Fibroblast of skin of back (primary cell): ENCODE measurements at places on chromosomes 16 and 17.

DNA sequence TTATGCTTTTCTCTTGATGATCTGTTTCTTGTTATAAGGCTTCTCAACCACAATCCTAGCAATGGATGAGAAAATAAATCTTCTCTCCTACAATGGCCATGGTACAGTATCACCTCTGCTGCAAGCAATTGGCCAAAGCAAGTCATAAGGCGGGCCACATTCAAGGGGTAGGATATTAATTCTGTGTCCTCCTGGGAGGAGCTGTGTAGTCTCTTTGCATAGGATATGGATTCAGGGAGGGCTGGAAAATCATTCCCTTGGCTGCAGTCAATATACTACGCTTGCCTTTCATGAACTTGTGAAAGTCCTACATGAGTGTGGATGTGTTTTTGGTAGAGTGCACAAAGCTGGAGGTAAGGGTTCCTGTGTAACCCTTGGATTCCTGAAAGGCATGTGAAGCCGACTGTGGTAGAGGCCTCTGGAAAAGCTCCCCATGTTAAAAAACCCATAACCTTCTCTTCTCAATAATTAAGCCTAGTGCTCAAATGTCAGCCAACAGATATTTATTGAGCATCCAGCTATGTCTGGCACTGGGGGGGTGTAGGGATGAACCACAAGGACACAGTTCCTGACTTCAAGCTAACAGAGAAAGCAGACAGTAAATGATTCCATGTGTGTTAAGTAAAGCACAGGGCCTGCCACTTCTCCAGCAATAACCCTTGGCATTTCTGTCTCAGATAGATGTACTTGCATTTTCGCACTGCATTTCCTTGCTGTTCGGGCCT is 147.6 kb upstream of the HS3ST3A1 start:
- no peak for DNase-seq

GRCh38 chr17:17376362-17376761 is 73.2 kb downstream of the NT5M start:
- DNase-seq: peak; percentile 56

GRCh38 chr16:77787452-77787851 is 912 bp upstream of the VAT1L start:
- no peak for DNase-seq

- DNase-seq: peak; percentile 96
These were observed 12.9 kb downstream of the TRIM37 start for GRCh38 chr17:59093702-59094231.

DNA sequence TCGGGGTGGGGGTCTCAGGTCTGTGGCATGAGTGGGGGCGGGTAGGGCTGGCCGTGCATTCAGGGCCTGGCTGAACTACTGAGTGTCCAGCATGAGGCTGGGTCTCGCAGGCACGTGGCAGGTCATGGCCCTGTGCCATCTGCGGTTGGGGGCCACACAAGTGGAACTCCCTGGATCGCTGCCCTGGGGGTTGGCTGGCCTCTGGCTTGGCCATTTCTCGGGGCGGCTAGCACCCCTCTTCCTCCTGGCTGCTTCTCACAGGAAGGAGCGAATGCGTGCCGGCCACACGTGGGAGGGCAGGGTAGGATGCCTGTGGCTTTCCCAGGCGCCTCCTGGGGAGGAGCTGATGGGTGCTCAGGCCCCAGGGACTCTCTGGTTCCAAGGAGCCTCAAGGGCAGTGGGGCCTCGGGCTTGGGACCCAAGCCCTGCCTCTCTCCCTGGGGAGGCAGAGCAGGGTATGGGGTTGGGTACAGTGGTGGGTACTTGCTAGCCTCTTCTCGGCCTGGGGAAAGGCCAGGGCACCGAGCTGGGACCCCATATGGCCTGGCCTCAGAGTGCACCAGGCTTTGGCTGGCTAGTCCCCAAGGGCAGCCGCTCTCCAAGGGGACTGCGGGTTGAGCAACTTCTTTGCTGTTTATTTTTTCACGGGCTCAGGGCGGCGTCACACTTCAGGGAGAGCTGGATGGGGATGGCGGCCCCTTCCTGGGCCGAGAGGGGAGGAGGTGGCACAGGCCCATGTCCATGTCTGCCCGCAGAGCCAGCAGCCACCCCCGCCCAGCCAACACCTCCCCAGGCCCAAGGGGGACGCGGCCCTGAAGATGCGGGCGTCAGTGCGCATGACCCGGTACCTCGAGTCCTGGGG is 37.5 kb downstream of the ADCY7 start:
- no peak for DNase-seq

GRCh38 chr16:82720414-82720813 is 93.6 kb downstream of the CDH13 start:
- no peak for DNase-seq

GRCh38 chr16:2487903-2488531 is 13.1 kb downstream of the TBC1D24 start:
- no peak for DNase-seq

DNA sequence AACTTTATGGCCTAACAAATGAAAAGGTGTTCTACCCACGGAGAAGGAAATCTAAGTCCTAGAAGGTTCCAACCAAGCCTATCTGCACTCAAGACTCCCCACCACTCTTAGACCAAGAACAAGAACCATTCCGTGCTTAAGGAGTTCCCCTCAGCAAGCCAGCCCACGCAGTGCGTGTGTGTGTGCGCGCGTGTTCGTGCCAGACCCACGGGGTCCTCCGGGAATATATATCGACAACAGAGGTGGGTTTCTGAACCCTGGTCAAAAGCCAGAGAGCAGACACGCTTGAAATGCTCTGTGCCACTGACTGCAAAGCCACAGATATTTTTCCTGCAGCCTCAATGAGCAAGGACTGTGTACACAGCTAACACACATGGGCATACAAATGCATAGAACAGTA is 70.7 kb downstream of the SLC39A11 start:
- DNase-seq: no peak

DNA sequence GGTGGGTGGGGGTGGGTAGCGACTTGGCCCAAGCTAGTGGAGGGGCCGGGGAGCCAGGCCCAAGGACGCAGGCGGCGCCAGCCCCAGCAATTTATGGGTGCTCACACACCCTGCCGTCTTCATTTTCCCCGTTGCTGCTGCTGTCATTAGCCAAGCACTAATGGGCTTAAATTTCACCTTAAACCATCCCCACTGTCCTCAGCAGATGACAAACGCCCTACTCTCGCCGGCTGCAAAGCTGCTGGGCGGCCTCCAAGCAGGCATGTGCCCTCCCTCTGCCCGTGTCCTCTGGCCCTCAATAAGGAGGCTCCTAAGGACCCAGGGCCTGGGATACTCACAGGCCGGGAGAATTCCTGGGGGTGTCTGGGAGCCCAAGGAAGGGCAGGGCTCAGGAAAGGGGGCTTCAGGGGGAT is 66.1 kb downstream of the SREBF1 start:
- no peak for DNase-seq

DNA sequence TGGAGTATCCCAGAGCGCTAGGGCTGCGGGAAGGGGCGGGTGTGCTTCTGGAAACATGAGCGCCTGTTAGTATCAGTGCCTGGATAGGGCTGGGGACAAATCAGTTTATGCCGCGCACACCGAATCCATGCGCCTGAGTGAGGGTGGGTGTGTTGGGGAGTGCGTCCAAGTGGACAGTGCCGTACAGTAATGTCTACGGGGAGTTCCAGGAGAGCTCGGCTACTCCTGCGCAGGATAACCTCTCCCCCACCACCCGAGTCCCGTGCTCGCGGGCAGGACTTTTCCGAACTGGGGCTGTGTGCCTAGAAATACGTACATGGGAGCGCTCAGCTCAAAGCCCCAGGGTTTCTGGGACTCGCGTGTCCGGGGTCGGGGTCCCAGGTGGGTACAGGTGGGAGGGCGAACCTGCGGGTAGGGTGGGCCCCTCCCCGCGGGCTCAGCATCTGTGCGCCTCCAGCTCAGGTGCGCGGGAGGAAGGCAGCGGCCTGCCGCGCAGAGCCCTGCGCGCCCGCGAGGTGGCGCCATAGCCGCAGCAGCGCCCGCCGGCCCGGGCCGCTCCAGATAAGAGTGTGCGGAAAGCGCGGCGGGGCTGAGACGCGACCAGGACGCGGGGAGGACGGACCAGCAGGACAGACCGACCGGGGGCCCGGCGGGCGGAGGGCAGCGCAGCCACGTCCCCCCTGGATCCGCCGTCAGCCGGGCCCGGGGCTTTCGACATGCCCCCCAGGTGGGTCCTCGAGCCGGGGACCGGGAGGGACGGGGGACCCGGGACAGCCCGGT is at the start of gene HIC1:
TSS of gene HIC1 (plus strand) at position 592 of the 780 bp plus-strand sequence. CDS start 1,588 bp downstream, outside the sequence.
- peak; percentile 79 for DNase-seq

DNA sequence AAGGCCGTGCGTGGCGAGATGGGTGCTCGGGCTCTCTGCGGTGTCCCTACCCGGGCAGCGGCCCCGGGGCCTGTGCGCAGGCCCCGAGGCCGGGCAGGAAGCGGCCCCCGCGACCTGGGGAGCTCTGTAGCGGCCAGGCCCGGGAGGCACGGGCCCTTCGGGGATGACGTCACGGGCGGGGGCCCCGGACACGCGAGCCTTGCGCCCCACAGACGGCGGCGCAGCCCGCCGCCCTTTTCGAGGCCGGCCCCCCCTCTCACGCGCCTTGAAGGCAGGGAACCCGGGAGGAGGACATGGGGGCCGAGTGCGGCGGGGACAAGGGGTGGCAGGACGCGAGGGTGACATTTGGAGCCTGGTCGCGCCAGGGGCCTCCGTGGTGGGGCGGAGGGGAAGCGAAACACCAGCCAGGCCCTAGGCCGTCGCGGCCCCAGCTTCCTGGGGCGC is 1.1 kb downstream of the RAI1 start:
- DNase-seq: no peak

GRCh38 chr16:90008708-90009145 is 10.5 kb downstream of the DBNDD1 start:
- no peak for DNase-seq

- no peak for DNase-seq
These were observed 7.8 kb upstream of the CD300LF start for GRCh38 chr17:74720506-74720905.

DNA sequence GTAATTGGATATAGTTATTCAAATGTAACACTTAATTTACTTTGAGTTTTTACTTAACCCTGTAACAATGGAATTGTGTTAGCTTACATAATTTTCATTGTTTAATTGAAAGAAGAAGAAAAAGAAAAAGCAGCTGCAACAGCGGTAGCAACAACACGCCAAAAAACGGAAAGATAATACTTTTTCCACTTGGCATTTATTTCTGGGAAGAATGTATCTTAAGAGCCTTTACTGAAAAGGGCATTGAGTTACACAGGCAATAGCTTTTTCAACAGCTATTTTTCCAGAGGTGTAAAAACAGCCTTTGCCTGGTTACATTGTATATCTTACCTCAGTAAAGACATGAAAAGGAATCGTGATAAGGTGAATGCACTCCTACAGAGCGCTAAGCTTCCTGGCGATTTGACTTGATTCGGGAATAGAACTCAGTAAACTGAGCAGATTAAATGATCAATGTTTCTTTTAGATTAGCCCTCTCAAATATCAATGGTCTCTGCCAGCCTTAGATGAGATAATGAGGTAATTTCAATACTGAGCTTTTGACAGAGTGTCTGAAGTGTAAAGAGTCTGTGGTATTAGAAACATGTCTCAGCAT is 311.3 kb downstream of the CDH13 start:
- DNase-seq: no peak

GRCh38 chr17:51797150-51797549 is 361.4 kb downstream of the CA10 start:
- no peak for DNase-seq

DNA sequence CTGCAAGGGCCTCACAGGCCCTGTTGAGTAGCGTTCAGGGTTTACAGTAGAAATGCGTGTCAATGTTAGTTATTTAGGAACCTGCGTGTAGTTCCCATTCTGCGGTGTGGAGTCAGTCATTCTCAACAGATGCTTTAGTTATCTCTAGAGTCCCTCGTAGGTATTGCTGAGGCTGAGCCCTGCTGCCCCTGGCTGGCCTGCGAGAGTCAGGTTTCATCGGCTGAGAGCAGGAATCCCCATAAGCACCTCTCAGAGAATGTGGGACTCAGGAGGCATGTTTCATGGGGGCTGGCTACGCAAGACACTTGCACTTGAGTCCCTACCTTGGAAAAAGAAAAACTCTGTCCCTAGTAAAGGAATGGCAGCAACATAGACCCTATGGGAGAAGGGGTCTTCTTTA is 347.5 kb upstream of the ASIC2 start:
- no peak for DNase-seq

GRCh38 chr16:74591876-74592650 is 14.9 kb downstream of the GLG1 start:
- no peak for DNase-seq

GRCh38 chr17:15232517-15232915 is 32.6 kb downstream of the PMP22 start:
- no peak for DNase-seq

DNA sequence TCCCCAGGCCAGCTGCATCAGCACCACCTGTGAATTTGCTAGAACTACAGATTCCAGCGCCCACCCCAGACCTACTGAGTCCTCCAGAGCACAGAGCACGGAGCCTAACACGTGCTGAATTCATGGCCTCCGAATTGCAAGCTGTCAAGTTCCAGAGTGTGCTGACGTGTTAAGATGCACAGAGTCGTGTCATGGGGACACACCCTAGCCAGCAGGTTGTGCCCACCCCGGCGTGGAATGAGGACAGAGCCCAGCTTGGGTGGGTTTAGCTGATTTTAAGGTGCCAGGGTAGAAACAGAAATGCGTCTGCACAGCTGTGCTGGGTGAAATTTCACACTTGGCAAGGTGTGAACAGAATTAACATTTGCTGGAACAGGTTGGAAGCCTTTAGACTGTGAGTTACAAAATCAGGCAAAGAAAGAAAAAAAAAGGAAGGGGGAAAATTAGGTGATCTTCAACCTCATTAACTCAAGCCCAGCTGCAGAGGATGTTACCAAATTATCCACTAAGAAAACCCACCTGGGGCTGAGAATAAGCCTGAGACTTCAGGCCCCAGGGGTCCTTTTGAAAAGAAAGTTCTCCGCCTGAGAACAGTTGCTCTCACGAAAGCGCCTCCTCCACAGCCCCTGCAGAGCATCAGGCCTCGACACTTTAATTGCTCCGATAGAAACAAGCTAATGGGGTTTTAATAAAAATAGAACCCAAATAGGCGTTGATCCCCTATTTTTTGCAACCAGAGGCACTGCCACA is 27.1 kb downstream of the GINS3 start:
- no peak for DNase-seq

GRCh38 chr16:2827374-2827791 is 2.7 kb upstream of the ZG16B start:
- DNase-seq: no peak
